ENCODE measurements at places on chromosomes 3 and 15.
A peak's percentile ranks its signal among the peaks of the same experiment; 100 is the strongest.

DNA sequence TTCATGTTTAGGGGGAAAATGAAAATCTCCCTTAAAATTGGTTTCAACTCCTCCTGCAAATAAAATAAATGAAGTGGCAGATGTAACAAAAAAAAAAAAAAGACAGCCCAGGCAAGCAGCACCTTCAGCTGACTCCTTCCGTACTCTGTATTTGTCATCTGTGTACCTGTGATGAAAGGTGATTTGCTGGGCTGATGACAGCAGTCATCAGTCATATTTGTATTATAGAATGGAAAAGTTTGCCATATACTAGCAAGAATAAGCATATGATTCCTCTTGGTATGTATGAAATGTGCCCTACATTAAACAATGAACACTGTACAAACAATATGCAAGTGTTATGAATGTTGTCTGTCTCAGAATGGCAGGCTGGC lies 44.1 kb upstream of the WWTR1 start:
- DNase-seq = no peak

GRCh38 chr3:160577556-160578195 lies 12.3 kb upstream of the KPNA4 start:
- DNase-seq = peak; percentile 48

DNA sequence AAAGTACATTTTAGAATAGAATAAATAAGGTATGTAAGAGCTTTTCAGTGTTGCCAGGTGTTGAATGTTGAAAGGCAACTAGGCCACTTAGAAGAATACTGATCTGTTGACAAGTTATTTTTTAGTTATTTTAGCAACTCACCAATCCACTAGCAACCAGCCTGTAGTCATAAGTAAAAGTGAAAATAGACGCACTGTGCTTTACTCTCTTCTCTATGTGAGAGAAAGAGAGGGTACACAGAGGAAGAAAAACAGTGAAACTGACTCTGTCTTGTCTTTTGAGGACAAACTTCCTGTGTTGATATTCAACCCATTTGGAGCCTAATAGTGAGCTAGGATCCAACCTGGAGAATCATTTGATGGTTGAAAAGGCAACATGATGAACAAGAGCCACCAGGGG lies 327.1 kb upstream of the GOLIM4 start:
- DNase-seq = no peak

GRCh38 chr15:90449206-90449735 lies 61.2 kb downstream of the IQGAP1 start:
- DNase-seq = no peak

DNA sequence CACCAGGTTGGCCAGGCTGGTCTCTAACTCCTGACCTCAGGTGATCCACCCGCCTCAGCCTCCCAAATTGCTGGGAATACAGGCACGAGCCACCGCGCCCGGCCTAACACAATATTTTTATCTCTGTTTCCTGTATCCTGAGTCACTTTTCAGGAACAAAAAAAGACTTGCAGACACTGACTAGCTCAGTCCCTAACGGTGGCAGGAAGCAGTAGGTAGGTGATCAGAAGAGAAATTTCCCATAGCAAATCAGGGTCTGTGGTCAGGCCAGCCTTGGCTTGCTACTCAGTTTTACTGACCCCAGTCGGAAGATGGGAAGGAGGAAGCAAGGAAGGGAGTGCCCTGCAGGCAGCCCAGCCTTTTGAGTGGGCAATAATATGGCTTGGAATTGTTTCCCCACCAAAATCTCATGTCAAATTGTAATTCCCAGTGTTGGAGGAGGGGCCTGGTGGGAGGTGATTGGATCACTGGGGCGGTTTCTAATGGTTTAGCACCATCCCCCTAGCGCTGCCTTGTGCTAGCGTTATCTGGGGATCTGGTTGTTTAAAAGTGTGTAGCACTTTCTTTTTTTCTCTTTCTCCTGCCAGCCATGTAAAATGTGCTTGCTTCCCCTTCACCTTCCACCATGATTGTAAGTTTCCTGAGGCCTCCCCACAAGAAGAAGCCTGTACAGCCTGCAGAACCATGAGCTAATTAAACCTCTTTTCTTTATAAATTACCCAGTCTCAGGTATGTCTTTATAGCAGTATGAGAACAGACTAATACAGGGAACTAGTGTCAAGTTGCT lies 19.5 kb upstream of the CDCP1 start:
- no peak for DNase-seq

DNA sequence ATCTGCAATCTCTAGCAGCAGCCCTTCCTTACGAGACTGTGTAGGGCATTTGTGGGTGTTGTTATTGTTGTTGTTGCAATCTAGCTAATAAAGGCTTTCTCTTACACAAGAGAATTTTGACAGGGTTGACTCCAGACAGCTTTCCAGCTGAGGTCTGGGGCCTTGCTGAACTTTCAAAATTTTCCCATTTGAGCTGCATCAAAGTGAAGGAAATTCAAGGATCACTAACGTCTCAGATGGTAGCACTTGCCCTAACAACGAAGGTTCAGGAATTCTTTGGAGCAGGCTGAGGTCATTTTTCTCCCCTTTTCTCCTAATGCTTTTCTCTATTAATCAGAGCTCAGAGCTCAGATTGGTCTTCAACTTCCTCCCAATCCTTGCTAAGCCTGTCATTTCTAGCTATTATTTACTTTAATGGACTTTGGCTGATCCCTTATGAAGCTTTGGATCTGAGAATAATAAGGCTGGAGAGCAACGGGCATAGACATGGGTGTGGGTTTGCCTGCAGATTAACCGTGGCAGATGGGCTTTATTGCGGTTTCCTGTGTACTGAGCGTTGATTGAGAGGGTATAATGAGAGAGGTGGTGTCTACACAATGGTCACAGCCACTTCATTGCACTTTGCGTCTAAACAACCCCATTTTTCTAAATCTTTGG lies 614.0 kb upstream of the AGTR1 start:
- DNase-seq = no peak

DNA sequence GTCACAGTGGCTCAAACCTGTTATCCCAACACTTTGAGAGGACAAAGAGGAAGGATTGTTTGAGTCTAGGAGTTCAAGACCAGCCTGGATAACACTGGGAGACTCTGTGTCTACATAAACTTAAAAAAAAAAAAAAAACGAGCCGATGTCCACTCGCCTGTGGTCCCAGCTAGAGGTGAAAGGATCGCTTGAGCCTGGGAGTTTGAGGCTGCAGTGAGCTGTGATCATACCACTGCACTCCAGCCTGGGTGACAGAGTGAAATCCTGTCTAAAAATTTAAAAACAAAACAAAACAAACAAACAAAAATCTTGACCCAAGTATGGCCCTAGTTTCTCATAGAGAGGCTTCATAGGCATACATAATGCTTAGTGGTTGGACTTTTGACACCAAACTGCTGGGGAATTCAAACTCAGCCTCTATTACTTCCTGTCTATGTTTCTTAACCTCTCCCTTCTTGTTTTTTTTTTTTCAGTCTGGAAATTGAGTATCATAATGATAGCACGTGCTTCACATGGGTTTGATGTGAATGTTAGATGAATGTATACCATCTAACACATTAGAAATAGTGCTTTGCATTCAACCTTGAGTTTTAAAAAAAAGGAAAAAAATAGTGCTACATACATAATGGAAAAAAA lies 46.4 kb upstream of the CAPN7 start:
- no peak for DNase-seq

DNA sequence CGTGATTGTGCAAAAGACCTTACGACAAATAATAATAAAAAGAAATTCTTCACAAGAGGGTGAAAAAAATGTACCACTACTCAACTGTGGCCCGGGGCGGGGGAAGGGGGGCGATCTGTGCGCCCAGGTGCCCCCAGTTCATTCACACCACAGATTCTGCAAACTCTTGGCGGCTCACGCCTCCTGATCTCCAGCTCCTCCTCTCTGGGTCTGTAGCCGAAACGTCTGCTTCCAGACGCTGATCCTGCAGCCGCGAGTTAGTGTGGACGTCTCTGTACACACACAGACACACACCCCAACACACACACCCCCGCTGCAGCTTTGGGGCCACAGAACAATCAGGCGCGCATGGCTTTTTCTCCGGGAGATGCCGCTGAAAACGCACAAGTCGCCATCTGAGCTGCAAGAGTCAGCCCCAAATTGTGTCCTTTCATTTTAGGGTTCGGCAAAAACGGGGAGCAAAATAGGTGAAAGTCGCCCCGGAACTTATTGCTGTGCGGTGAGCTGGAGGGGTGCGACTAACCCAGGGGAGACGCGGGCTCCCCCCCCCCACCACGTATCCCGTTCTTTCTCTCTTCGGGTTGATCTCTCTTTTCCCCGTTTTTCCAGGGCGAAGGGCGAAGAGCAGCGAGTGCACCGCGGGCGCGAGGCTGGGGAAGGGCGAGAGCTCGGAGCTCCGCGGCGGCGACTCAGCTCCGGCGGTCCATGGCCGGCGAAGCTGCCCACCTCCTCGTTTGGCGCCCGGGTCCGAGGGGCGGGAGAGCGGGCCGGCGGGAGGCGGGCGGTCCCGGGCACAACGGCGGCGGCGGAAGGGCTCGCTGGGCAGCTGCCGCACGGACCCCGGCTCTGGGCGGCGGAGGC lies 505 bp upstream of the WNT5A start:
- DNase-seq = no peak

DNA sequence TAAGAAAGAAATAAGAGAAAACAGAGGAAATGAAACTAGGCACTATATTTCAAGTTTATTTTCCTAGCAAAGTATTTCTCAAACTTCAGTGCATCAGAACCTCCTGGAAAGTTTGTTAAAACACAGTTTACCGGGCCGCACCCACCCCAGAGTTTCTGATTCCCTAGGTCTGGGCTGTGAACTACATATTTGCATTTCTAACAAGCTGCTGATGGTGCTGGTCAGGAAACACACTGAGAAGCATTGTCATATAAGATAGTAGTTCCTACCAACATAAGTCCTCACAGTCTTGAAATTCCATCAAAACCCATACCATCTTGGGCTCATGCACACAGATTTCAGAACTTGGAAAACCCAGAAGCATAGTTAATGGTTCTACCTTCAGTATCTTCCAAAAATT lies 8.3 kb downstream of the SLC9A9 start:
- DNase-seq = no peak

- no peak for DNase-seq
These were observed 10.4 kb downstream of the CLDN11 start for GRCh38 chr3:170429050-170429449.

DNA sequence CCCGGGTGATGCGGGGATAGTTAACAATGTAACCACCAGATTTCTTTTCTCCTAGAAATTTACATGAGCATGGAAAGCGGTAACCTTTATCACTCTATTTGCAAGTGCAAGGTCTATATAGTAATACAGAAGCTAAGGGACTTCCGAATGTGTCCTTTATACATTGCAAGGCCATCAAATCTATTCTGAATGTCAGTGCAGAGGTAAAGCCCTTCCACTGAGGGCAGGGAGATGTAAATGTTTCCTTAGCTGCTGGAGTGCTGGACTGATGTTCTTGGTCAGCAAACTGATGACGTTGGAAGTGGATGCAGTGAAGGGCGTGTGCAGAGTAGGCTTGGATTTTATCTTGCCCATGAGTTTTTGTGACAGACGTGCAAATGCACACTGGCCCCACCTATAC lies 6.2 kb downstream of the ALDH1A3 start:
- no peak for DNase-seq

DNA sequence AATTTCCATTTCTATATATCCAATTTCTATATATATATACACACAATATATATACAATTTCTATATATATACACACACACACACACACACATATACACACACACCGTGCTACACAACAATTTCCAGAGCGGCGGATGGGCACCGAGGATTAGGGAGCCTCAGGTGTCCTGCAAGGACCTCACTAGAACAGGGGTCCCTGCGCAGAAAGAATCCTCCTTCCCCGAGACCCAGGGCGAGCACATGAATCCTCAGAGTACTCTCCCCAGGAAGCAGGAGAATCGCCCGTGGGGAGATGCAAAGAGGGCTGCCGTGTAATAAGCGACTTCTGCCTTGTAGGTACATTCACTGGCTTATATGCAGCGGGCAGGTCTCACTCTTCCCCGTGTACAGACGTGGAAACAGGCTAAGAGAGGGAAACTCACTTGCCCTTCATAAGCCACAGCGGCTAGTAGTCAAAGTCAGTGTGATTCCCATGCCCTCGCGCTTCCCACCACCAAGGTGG lies 467 bp downstream of the PIF1 start:
- DNase-seq = no peak

DNA sequence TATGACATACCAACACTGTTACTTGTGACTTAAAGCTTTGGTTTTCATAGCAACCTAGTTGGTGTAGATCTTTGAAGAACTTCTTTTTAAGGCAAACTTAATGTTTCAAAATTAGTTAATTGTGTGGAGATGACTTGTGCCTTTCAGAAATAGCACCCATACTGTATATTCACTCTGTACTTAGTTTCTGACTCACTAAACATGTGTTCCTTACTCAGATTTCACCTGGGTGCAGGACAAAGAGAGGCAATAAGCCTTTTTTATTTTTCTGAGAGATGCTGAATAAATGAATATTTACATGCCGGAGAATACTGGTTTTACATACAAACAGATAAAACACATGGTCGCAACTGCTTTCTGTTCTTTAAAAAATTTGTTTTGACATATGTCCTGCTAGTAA lies 44.8 kb downstream of the SLC25A26 start:
- no peak for DNase-seq

DNA sequence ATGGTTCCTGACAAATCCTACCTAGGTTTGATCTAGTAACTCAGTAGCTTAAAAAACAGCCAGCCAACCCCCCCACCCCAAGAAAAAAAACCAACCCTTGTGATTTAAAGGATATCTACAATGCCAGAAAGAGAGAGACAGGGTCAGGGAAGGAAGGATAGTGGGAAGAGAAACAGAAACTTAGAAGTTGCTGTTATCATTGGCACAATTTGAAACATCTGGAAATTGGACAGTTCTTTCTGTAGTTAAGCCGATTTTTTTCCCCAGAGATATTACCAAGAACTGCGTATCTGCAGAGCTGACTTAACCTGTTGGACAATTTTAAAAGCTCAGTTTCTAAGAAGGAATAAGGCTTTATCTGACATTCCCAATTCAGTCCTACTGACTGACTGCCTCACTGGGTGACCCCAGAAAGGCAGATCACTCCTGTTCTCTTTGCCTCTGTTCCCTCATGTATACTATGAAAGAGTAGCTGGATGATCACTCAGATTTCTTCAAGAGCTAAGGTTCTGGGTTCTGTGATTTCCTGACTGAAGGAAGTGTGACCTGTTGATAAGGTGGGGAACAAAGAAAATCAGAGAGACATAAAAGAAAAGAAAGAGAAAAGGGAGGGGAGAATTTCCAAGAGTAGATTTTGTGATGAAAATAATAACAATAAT lies 128.3 kb downstream of the MAP2K5 start:
- DNase-seq = no peak

- DNase-seq = peak; percentile 69
These were observed 139.0 kb downstream of the MCTP2 start for GRCh38 chr15:94370206-94370935.

DNA sequence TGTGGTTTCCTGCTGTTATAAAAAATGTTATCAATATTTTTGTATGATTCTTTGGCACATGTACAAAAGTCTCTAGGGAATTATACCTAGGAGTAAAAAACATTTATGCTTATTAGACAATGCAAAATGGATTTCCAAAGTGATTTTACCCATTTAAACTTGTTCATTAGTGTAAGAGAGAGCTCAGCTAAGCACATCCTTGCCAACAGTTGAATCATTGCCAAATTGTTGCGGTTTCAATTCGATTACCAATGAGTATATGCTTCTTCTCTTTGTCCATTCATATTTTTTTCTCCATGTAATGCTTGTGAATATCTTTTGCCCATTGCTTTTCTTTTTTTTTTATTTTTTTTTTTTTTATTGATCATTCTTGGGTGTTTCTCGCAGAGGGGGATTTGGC lies 17.2 kb downstream of the CASR start:
- peak; percentile 18 for DNase-seq

Measured in COR-L47 (cell line).